ENCODE measurements at places on chromosomes 7 and 10.

- no peak for DNase-seq
These were observed 5.1 kb downstream of the ANXA11 start for GRCh38 chr10:80200259-80200658.

- DNase-seq = no peak
These were observed 763.2 kb downstream of the GRID1 start for GRCh38 chr10:85603151-85603940.

DNA sequence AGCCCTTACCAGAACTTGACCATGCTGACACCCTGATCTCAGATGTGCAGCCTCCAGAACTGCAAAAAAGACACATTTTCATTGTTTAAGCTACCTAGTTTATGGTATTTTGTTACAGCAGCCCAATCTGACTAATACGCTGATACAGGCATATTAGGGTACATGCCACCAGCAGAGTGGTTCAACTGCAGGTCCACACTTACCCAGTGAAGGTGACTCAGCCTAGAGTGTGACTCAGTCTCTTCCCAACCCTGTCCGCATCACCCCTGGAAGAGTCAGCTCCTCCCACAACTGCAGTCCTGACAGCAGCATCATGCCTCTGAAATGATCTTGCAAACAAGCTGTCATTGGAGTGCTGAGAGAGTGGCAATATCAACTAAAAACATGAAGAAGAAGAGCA, 30.8 kb upstream of the GOT1 start:
- DNase-seq = no peak

- no peak for DNase-seq
These were observed 18.2 kb downstream of the GPR141 start for GRCh38 chr7:37701769-37702168.

DNA sequence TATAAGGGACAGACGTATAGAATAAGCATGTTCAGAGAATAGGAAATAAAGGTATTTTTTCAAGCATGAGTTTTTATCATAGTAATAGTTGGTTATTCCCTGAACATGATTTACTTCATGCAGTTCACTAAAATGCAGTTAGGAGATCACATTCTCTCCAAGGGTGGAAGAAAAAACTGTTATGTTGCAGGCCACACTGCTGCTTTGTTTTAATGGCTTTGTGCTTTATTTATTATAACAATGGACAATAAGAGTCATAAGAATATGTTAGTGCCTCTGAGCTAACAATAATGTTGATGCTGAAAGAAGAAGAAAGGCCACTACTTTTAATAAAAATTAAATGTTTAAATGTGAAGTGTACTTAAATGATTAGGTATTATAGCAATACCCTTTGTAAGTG, 78.5 kb upstream of the GATAD1 start:
- DNase-seq = no peak

DNA sequence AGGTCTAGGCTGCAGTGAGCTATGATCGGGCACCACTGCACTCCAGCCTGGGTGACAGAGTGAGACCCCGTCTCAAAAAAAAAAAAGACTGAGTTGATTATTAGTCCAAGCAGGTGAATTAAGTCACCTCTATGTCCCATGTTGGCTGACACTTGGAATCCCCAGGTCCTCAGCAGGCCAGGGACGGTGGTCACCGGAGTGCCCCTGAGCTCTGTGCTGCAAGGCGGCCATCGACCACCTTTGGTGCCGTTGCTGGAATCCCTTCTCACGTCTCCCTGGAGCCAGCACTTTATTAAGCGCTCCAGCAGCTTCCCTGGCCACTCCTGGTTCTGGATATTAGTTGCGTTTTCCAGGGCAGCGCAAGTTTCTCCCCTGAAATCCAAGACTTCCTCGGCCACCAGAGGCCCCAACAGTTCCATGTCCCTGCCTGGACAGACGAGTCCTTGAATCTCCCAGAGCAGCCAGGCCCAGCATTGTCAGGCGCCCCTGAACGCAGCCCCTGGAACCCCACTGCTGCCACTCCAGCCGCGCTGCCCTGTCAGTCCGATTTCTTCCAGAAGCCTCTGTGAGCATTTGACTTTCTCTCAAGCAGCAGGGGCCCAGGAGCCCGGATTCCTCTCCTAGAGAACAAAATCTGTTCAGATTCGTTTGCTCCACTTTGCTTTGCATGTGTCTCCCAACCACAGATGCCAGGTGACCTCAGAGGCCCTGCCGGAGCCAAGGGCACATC, 38.4 kb upstream of the FOXL3 start:
- no peak for DNase-seq

GRCh38 chr10:18059826-18060559, 80.2 kb upstream of the CACNB2 start:
- no peak for DNase-seq

DNA sequence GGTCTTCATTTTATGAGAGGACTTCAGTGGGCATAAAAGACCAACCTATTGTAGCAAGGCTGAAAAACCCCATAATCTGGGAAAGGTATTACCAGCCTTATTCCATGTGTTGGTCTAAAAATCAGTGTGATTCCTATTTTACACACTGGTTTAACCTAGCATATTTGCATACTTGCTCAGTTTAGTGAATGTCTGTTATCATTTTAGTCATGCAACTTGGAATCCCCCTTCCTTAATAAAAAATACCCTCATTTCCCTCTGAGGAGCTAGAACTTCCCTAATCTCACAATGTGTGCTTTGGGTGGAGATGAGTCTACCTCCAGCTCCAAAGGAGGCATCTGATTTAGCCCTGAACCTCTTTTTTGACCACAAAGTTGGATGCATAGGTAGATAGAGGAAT, 312.8 kb upstream of the SORCS1 start:
- DNase-seq = peak; percentile 65

DNA sequence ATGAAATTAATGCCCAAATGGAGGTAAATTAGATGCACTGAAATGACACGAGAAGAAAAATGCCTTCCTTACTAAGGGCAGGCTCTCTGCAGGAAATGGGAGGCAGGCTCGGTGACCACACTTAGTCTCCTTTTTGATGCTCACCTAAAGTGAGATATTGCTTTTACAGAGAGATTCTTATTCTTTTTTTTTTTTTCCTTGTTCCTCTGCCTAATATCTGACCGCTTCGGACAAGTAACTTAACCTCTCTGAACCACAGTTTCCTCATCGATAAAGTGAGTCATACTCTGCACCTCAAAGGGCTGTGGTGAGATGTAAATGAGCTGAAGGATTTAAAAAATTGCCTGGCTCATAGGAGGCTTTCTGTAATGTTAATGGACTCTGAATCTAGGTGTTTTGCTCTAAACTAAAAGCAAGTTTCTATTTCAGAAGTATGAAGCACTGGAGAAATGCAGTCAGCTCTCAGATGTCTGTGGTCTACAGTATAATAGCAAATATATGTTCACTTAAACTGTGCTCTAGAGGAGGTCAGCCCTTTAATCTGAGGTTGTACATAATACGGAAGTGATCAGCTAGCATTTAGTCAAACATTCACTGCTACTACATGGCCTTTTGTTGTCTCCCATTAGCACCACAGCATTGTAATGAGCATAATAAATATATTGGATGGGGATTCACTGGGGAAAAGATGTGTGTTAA, 23.2 kb downstream of the NKX2-3 start:
- DNase-seq = no peak

DNA sequence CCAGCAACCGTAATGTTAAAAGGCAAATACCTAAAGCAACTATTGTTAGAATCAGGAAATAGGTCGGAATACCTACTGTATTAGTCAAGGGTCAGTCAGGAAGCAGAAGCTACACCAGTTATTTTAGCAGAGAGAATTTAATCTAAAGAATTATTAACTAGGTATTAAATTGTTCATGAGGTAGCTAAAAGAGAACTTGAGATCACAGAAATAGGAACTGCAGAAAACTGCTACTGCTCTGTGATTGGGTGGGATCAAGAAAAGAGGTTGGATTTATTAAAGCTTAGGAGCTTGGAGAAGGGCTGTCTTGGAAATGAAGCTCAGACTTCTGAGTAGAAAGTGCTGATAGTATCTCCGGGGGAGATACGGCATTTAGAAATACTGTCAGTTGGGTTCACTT, 20.0 kb upstream of the ZNF438 start:
- no peak for DNase-seq

DNA sequence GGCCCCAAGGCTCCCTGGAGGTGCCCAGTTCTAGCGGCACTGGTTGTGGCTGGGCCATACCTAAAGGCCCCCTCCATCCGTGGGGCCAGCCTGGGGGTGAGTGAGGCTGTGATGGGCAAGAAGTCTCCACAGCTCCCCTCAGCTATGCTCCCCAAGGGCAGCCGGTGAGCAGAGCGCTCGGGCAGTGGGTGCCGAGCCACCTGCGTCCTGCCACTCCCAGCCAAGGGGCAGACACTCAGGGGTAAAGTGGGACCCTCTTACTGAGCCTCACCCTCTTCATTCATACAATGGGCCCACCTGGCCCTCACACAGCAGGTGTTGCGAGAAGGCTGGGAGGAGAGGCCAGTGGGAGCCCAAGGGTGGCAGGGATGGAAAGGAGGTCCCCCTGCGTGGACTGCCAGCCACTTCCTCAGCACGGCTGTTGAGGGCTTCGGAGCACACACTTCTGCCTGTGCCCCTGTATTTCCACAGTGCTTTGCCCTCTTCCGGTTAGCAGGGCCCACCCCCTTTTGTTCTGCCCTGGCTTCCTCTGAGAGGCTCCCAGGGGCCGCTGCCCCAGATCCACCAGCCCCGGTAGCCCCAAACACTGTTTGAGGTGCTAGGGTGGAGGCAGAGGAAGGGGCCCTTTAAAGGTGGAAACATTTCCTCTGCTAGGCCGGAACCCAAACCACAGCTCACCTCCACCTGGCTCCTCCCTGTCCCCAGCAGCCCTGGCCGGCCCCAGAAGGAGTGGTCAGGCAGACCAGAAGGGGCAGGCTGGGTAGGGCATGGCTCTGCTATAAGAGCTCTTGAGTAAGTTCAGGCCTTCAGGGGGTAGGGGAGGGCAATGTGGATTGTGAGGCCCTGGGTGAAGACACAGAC, 16.4 kb upstream of the C10orf105 start:
- DNase-seq = peak; percentile 52

- DNase-seq = no peak
These were observed 74.0 kb upstream of the EN2 start for GRCh38 chr7:155383756-155384491.

- DNase-seq = no peak
These were observed 51.2 kb downstream of the VIPR2 start for GRCh38 chr7:159093351-159093971.

DNA sequence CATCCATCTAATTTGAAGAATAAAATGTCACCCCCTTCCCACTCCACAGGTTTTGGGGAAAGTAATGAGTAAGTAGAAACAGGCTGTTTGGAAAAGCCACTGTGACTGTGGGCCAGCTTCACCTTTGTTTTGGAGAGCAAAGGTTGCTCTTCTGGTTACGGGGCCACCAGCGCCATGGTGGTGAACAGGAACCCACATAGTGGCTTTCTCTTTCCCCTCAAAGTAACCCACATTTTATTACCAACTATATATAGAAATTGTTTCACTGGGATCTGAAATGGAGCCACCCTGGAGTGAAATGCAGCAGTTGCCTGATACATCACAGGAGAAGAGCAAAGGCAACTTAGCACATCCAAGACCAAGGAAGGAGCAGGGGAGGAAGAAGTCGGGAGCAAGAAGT, 112.3 kb upstream of the EFCAB10 start:
- no peak for DNase-seq

DNA sequence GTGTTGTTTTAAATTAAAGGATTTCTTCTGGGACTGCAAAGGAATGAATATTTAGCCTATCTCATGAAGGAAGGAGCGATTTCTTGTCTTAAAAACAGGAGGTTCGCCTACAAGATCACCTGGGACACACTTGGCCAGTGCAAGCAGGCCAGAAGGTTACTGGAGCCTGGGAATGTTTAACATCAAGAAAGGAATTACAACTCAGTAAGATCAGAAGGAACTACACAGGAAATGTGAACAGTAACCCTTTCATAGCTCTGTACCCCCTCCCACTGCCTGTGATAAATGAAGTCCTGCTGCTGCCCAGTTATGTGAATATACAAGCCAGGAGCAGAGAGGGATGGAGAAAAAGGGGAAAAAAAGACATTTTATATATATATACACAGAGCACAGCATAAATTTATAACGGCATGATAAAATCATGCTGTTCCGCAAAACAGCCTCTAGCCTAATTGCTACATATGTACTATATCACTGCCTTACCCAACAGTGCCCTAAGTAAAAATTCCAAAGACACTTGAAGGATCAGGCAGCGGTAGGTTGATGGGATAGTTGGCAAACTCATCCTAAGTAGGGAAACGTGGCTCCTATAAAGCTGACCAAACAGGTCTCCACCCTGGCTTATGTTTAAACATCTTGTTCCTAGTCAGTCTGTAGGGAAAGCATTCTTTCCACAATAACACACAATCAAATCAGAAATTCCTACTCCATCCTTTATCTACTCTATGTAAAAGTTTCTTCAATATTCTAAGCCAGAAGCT, 63.8 kb downstream of the ZNF438 start:
- no peak for DNase-seq

DNA sequence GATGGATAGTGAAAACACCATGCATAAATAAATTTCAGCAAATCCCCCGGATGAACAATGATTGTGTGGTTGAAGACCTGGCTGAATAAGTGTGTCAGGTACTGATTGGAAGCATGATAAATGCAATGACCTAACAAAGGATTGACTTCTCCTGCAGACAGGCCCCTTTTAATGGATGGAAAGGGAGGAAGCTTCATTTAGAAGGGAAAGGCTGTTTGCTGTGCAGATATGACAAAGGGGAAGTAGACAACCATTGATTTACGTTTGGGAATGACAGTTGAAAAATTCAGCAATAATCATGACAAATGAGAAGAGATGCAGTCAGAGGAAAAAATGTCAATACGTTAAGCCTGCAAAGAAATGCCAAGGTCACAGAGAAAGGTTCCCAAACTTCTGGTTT, 503.8 kb downstream of the LRMDA start:
- DNase-seq = no peak
